ENCODE measurements at places on chromosomes 2 and 18. TPM values are rescaled to one million over a fixed set of nuclear protein-coding genes. Genes with fewer than 3 reads are reported as not detected.

DNA sequence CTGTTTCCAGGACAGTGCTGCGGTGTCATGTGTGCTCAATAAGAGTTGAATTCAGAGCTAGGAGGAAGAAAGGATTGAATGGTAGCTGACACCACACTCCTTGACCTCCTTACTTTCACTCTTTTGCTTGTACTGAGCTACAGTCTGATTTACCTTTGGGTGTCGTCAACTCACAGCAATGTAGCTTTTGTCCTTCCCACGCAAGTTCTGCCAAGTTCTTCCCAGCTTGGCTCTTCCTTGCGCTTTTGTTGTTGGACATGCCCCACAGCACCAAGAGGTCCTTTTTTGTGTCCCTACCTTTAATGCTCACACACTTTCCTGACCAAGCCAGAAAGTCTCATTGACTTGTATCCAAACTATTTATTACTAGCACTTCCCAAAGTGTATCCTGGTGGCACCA lies 38.3 kb upstream of the ITGB6 start:
- no peak for DNase-seq
- H3K27me3 ChIP-seq = no peaks in the 10 kb centered on the region
- H3K4me3 ChIP-seq = no peak overlapping the region
- no peaks in the 10 kb centered on the region for H3K36me3 ChIP-seq

- H3K27ac ChIP-seq = no peak overlapping the region
- no peaks in the 10 kb centered on the region for H3K27me3 ChIP-seq
- H3K36me3 ChIP-seq = no peaks in the 10 kb centered on the region
- H3K4me3 ChIP-seq = no peak overlapping the region
- no peak for DNase-seq
Measured at GRCh38 chr18:65651192-65651591, 99.6 kb upstream of the CDH7 start.

MYL12A gene
- total RNA-seq = 702 TPM

GRCh38 chr2:72144632-72145288 lies 2.9 kb downstream of the CYP26B1 start:
- H3K36me3 ChIP-seq = no peaks in the 10 kb centered on the region
- peak; percentile 89 for DNase-seq
- H3K27me3 ChIP-seq = peaks cover 18% of the 10 kb centered on the region
- H3K4me1 ChIP-seq = peaks cover 58% of the 10 kb centered on the region
- H3K4me3 ChIP-seq = peak overlapping the region; percentile 36

- no peaks in the 10 kb centered on the region for H3K4me1 ChIP-seq
- H3K27me3 ChIP-seq = no peaks in the 10 kb centered on the region
- H3K36me3 ChIP-seq = no peaks in the 10 kb centered on the region
Measured at GRCh38 chr2:220811115-220811514, 761.0 kb downstream of the EPHA4 start.

DNA sequence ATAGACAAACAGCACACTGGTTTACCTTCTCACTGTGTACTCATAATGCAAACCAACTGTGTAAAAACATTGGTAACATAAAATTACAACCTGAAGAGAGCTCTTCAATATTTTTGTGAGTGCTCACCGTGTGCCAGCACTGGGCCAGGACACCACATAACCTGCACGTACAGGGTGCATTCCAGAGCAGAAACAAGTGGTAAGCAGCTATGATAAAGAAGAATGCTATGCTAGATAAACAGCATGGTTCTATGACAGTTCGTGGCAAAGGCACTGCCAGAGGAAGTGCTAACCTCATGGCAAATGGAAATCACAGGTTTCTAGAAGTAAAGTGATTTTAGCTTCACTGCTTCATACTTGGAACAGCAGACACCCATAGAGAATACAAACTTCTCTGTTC lies 343.5 kb downstream of the MTX2 start:
- no peak for DNase-seq
- H3K27ac ChIP-seq = no peak overlapping the region
- no peaks in the 10 kb centered on the region for H3K27me3 ChIP-seq
- H3K4me3 ChIP-seq = no peak overlapping the region
- H3K36me3 ChIP-seq = no peaks in the 10 kb centered on the region
- no peaks in the 10 kb centered on the region for H3K4me1 ChIP-seq

DNA sequence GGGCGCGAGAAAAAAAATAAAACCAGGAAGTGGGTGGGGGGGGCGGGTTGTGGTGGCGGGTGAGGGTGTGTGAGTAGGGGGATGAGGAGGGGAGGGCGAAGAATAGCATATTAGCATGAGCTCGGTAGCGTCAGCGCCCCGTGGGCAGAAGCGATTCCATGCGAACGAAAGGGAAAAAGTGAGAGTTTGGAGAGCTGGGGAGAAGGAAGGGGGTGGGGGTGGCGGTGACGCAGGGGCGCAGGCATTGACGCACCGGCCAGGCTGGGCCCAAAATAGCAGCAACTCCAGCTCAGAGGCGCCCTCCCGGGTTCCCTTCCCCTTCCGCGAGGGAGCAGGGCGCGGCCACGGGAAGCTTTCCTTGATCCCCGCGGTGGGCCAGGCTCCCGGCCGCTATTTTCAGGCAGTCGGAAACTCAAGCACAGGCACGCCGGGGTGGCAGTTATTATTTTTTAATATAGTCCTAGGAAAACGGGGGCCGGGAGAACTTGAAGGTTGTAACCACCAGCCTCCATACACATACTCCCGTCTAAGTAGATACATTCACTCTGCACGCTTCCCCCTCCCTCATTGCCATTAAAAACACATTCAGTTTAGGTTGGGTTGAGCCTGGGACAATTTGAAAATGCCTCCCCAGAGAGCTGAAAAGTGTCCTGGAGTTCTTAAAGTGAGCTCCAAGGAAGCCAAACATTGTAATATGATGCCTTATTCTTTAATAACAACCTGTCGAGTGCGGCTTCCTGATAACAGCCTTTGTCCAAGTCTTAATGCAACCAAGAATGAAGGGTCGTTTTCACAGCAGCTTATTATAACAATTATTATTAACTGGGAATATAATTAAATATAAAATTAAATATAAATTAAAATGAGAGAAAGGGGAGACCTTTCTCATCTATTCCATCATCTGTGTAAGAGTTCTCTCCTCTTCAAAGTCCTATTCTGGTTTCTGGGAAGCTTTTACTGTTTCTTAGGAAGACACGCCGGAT lies 2.3 kb upstream of the NR4A2 start:
- H3K4me3 ChIP-seq = peak overlapping the region; percentile 78
- H3K4me1 ChIP-seq = peaks cover 29% of the 10 kb centered on the region
- H3K27me3 ChIP-seq = no peaks in the 10 kb centered on the region
- peak; percentile 94 for DNase-seq

MMADHC gene
- 72.1 TPM for total RNA-seq

TMEM178A gene
- total RNA-seq = 1.7 TPM
